ENCODE measurements at places on chromosomes 2 and 18. TPM values are rescaled to one million over a fixed set of nuclear protein-coding genes. Genes with fewer than 3 reads are reported as not detected.

Gene SP140
- total RNA-seq: 0.52 TPM

DNA sequence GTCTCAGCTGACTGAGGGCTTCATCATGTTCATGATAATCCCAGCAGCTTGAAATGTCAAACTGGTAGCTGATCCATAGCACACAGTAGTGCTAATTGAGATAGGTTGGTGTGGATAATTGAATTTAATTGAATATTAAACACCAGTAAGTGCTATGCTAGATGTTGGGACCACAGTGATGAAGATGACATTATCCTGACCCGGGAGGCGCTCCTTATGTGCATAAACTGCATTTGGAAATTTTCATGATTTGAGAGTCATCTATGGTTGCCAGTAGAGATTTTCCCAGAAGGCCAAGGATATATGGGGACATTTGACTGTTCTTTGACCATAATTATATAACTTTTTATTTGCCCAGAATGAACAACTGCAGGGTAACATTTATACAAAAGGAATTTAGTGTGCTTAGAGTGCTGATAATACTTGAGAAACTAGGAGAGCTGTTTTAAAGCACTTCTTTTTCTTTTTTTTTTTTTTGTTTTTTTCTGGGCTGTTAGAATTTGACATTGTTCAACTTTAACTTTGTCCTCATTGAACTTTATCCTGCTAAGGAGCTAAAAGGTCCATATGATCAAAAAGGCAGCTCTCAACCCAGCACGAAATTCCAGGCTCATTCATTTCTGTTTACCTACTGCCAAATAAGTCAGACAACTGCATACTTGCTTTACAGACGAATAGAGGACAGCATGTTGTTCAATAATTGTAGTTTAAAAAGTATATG lies 242.8 kb downstream of the NEDD4L start:
- DNase-seq: no peak

DNA sequence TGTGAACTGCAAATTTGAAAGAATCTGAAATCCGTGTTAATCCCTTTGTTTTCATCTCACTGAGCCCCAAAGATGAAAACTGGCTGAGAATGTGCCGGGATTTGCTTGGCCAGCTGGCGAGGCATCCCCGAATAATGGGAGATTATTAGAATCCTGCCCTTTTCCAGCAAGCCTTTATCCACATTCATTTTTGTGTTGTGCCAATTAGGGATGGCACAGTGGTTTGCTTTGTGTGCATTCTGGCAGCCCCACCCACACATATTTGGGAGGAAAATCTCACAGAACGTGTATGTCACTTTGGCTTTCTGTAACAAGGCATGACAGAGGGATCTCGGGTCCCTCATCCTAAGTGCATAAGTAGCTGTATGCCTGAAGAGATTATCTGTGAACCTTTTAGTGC lies 405.8 kb upstream of the FAM98A start:
- DNase-seq: no peak

DNA sequence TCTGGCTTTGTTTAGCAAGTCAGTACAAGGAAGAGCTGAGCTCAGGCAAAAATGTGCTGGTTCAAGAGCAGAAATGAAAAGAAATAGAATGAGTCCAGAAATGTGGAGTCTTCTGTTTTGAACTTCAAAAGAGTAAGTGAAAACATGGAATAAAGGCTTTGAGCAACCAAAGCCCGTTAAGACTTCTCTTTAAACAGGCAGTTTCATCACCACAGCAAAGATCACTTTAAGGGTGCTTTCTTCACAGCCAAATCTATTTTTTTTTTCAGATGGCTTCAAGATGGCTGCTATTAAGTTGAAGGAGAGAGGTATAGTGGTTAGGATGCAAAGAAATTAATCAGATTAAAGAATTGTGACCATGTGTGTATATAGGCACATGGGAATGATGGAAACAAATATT lies 2.0 kb upstream of the CHRNA1 start:
- no peak for DNase-seq

- no peak for DNase-seq
Observed at GRCh38 chr2:180473456-180473855, 466.4 kb upstream of the CWC22 start.
